ENCODE measurements at places on chromosomes 16 and 17.

- DNase-seq = no peak
Observed at GRCh38 chr16:26762594-26762993, 304.1 kb upstream of the C16orf82 start.

GRCh38 chr16:84267380-84267779, 27.3 kb upstream of the WFDC1 start:
- no peak for DNase-seq

GRCh38 chr16:88387941-88388627, 5.3 kb downstream of the ZNF469 start:
- peak; percentile 78 for DNase-seq

DNA sequence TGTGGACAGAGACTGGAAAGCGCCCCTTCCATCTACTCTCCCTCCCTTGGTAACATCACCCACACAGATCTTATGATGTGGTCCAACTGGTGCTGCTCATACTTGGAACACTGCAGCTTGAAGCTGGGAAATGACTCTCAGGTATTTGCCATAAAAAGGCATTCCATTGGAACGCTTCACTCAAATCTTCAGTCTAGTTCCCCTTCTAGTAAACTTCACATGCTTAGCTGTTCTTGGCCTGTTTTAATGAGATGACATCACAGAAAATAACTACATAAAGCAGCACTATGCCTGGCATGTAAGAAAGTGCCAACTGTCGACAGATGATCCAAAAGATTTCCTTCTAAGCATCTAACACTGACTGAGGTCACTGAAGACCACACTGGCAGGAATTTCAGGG, 9.3 kb downstream of the ZNF263 start:
- no peak for DNase-seq

DNA sequence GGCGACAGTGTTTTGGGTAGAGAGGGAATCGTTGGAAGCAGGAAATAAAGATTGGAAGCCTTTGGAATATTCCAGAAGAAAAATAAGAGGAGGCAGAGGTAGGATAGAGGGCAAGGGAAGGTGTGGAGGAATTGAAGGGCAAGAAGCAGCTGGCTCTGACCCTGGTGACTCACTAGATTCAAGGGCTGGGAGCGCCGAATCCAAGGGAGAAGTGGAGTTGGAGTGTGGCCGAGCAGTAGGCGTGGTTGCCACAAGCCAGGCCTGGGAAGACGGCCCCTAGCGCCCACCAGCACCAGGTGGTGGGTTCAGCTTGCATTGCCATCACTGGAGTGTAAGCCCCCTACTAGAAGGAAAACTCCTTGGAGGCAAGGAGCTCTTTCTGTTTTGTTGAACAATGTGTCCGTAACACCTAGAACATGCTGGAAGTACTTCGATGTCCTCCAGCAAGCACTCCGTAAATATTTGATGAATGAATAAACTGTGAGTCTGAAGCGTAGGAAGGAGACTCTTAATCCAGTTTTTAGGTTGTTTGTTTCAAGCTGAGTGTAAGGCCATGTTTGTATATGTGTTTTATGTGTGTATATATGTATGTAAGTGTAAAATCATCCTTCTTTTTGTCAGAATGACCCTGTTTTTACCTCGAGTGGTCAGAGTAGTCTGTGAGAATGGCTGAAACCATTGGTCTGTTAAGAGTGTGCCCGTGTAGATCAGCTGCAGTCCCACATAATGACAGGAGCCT, 139.5 kb downstream of the CMIP start:
- no peak for DNase-seq

DNA sequence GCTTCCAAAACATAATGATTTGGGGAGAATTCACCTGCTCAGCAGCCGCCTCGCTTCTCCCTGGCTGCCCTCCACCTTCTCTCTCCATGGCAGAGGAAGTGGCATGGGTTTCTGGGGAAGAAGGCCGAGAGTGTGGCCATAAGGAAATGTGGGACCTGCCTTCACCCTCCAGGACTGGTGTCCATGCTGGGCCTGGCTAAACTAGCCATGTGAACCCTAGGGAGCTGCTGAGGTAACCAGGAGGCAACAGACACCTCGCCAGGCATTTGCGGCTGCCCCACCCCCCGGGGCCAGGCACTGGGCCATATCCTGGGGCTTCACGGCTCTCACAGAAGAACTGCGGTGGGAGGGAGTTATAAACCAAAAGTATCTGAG, 9.9 kb upstream of the CMTM4 start:
- no peak for DNase-seq

- DNase-seq = no peak
Observed at GRCh38 chr17:21037117-21037803, 5.6 kb downstream of the USP22 start.

DNA sequence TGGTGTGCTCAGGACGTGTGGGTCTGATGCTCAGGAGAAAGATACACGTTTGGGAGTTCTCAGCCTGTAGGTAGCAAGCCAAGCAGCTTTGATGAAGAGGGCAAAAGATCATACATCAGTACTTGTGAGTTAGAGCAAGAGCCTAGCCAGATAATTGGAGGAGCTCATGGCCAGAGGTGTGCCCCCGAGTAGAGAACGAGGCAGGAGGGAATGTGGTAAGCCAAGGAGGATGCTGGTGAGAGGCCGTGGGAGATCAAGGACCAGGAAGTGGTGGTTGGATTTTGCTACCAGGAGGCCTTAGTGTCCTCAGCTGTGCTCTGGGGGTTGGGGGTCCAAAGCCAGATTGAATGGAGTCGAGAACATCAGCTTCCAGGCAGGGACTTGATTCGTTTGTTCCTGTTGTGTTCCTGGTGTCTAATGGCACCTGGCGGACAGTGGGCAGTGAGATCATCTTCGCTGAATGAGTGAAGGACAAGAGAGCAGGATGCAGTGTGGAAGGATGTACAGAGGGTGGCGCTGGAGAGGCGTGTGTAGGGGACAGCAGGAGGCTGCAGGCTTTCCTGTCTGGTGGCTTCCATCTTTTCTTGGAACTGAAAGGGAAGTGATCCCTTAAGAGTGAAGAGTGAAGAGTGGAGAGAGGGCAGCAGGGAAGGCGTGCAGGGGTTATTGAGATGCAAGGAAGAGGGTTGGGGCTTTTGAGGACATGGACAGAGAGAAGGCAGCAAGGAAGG, 11.6 kb downstream of the FBXL19 start:
- DNase-seq = no peak

- no peak for DNase-seq
Observed at GRCh38 chr17:42985225-42985624, 4.9 kb downstream of the RUNDC1 start.

DNA sequence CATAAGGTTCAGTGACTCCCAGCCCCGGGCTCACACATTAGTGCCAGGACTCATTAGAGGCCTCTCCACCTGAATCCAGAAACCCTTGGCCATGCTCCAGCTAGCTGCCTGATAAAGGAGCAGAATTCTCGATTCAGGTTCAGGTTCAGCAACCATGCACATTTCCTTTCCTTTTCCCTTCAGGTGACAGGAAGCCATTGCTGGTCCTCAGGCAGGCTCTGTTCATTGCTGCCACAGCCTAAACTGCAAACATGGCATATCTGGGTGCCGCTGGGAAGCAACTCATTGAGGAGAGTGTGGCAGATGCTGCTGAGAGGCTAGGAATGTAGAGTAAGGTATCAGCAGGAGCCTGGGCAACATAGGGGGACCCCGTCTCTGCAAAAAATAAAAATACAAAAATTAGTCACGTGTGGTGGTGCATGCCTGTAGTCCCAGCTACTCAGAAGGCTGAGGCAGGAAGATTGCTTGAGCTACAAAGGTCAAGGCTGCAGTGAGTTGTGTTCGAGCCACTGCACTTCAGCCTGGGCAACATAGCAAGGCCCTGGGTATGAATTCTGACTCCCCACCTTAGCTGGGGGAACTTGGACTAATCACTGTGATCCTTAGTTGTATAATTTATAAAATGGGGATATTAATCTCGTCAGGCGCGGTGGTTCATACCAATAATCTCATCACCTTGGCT, 28.7 kb downstream of the ARL4D start:
- DNase-seq = no peak

DNA sequence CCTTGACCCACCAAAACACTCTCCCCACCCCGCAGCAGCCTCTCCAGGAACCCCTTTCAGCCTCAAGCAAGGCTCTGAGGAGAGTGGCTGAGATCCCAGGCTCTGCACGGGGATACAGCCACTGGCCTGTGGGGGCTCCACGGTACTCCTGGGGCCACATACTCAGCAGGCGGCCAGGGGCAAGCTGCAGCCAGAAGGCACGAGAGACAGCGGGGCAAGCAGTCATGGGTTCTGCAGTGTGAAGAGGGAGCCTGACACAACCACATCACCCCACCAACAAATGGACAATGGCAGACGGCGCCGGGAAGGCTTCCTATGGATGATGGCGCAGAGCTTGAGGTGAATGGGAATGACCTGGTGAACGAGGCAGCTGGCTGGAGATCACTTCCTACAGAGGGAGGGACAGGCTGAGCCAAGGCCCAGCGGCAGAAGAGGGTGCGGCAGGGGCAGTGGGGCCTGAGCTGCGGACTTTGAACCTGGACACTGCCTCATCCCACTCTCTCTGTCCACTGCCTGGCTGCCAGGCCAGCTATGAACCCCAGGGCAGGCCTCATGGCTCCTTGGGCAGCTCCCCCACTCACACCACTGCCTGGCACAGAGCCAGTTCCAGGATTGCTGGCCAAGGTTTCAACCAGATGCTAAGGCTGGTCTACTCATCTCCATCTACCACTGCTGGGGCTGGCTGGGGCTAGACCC, 10.8 kb upstream of the BCAR1 start:
- DNase-seq = no peak

DNA sequence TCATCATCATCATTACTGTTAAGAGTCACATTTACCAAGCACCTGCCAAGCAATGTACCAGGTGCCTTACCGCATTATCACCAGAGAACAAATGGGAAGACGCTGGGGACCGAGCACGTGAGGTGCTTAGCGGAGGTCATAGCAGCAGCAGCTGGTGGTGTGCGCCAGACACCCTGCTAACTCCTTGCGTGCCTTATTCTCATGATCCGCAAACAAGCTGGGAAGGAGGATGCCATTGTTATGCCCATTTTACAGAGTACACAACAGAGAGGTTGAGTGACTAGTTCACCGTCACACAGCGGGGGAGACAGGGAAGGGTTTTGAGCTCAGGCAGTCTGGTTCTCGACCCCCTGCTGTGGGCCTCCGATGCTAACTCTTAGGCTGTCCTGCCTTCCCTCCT, 7.3 kb downstream of the ATP2A3 start:
- no peak for DNase-seq

GRCh38 chr17:14831491-14831890, 433.6 kb downstream of the PMP22 start:
- DNase-seq = no peak

DNA sequence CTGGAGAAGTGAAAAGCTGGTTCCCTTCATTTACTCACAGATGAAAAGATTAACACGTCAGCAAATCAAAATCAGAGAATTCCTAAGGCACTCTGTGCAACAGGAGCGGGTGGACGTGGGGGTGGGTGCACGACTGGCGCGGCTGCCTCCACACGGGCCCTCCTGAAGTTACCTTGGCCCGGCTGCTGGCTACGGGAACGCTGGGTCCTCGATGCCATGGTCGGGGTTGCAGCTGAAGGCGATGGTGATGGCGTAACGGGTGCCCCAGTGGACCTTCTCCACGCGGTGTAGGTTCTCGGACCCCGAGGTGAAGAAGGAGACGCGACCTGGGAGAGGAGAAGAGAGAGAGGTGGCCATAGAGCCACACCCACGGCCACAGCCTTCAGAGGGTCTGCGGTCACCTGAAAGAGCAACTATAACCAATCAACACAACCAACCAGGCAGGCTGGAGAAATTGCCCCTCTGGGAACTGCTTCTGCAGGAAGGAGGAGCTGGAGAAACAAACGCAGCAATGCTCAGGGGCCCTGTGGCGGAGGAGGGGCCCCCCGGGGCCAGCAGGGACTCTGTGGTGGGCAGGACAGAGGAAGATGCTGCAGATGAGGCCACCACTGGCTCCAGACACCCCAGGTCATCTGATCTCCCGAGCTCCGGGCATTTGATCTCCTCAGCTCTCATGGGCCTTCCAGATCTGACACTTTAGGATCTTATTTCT, 20.8 kb downstream of the UTS2R start:
- no peak for DNase-seq

GRCh38 chr16:15704545-15704987, 54.5 kb downstream of the NDE1 start:
- peak; percentile 71 for DNase-seq

GRCh38 chr16:9260666-9261065, 169.2 kb downstream of the HAPSTR1 start:
- DNase-seq = no peak

GRCh38 chr17:74647871-74648672, 24.5 kb upstream of the CD300E start:
- no peak for DNase-seq

GRCh38 chr17:36183001-36183971, 6.8 kb upstream of the TBC1D3B start:
- DNase-seq = peak; percentile 84

- no peak for DNase-seq
Observed at GRCh38 chr16:67419931-67420330, 3.7 kb upstream of the ZDHHC1 start.

DNA sequence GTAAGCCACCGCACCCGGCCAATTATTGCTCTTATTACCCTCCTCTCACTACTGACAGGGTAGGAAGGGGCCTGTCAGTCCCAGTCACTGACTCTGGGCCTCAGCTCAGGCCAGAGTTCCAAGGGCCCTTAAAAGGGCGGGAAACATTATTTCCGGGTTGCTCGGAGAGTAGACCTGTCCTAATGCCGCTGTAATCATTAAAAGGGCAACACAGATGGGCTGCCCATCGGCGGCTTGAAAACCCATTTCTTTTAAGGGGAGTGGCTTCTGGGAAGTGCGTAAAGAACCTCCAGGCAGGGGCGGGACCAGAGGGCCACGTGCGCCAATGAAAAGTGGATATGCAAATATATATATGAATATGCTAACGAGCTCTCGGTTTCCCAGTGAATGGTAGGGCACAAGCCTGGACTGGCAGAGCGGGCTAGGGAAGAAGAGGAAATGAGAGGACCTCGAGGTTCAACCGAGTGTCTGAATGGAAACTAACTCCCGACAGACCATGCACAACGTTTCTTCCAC, 26.6 kb downstream of the PIPOX start:
- DNase-seq = no peak

- no peak for DNase-seq
Observed at GRCh38 chr16:1779741-1780676, 2.4 kb downstream of the SPSB3 start.

DNA sequence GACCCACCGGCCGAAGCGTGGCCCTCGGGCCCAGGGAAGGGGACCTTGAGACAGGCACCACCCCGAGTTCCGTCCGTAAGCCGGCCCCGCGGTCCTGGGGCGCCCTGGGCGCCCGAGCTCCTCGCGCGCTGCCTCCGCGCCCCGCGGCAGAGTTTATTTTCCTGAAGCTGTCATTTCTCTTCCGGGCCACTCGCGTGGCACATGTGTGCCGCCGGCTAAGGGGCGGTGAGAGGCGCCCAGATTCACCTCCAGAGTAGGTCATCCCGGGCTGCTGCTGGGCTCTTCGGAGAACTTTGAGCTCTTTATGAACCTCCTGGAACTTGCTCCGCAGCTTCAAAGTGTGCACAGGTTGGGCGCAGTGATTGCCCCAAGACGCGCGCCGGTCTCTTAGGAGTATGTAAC, 489 bp downstream of the ZC3H18 start:
- DNase-seq = no peak

Data from right forelimb (tissue), 1 donor.